IMR-90 (cell line): ENCODE measurements at places on chromosomes 11 and 22.
A peak's percentile ranks its signal among the peaks of the same experiment; 100 is the strongest.

DNA sequence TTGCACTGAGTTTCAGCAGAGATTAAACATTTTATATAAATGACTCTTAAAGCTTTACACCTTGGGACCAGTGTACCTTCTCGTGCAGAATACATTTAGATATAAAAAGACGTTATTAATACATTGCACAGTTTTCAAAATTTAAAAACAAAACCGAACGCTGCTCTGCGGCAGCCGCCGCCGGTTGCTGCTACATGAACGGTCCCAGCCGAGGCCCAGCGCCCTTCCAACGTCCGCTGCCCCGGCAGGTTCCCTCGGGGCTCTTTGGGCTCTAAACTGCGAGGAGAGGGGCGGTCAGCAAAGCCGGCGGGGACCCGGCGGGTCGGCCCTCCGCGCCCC lies 2.0 kb downstream of the CDKN1C start:
- H3K27me3 ChIP-seq = peaks cover 2% of the 10 kb centered on the region; the same call in 1 of the 2 replicates
- peaks cover 7% of the 10 kb centered on the region; the same call in 1 of the 2 replicates for H3K36me3 ChIP-seq
- no peak for DNase-seq
- H3K4me1 ChIP-seq = peaks cover 6% of the 10 kb centered on the region; the same call in 1 of the 2 replicates

DNA sequence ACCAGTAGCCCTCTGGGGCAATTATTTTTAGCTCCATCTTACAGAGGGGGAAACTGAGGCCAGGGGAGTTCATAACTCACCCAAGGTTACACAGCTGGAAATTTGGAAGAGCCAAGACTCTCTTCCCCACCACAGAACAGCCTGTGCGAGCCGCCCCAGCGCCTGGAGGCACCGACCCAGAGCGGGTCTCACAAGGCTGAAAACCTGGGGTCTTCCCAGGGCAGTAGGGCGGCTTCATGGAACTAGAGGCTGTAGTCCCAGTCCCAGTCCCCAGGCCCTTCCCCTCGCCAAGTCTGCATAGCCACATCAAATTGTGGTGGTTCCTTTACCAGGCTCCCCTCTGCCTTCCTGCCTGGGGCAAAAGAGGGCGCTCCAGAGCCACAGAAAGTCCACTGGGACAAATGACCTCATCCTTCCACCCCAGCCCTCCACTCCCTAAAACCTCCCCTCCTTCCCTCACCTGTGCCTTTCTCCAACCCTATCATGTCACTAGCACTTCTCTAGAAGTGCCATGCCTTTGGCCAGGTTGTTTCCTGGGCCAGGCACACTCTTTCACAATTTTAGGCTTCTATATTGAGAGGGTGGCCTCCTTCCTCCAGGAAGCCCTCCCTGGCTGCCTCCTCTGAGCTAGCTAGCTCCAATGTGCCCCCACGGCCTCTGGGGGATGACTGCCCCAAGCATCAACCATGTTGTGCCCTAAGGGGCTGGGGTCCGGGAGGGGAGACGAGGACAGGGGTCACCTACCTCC lies 15.2 kb upstream of the CDC42EP1 start:
- H3K4me3 ChIP-seq = no peak overlapping the region
- no peaks in the 10 kb centered on the region for H3K36me3 ChIP-seq
- no peaks in the 10 kb centered on the region for H3K27me3 ChIP-seq
- H3K4me1 ChIP-seq = peaks cover 30% of the 10 kb centered on the region

GRCh38 chr22:20957102-20957682 lies 9.9 kb upstream of the AIFM3 start:
- no peak overlapping the region; the same call in 1 of the 2 replicates for H3K27ac ChIP-seq
- DNase-seq = no peak
- H3K4me1 ChIP-seq = peaks cover 6% of the 10 kb centered on the region; the same call in 1 of the 2 replicates
- peak overlapping the region; percentile 51 for H3K4me3 ChIP-seq
- peaks cover 17% of the 10 kb centered on the region for H3K36me3 ChIP-seq
- no peaks in the 10 kb centered on the region for H3K27me3 ChIP-seq

GRCh38 chr11:131814108-131814507 lies 443.7 kb downstream of the NTM start:
- H3K36me3 ChIP-seq = no peaks in the 10 kb centered on the region
- H3K4me3 ChIP-seq = no peak overlapping the region
- peaks cover 45% of the 10 kb centered on the region for H3K27me3 ChIP-seq
- H3K27ac ChIP-seq = no peak overlapping the region
- DNase-seq = no peak

- no peak for DNase-seq
- no peak overlapping the region for H3K27ac ChIP-seq
- H3K27me3 ChIP-seq = peaks cover 16% of the 10 kb centered on the region
- H3K36me3 ChIP-seq = no peaks in the 10 kb centered on the region
- H3K4me1 ChIP-seq = no peaks in the 10 kb centered on the region
These were observed 57.5 kb upstream of the LMO2 start for GRCh38 chr11:33949252-33949913.

DNA sequence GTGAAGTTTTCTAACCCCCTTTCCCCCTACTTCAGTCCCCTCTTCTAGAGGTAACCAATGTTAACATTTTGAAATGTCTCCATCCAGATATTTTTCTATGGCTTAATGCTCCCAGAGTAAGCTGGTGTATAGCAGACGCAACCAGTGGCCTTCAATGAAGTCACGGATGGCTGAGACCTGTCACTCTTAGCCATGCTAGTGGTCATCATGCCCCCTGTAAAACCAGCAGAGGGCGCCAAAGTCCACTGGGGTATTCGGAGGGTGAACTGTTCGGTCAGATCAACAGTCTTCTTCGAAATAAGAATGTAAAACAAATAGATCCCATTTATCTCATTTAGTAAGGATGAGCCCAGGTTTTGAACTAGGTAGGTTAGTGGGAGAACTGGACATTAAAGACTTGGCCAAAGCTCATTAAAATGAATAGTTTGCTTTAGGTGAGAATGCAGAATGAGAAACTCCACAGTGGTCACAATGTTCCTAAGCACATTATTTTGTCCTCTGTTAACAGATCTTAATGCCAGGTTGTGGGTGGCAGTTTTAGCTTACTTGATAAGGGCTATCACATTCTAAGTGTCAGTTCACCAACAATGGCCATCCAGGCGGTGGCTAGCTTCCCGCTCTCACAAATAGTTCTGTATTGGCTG lies 8.6 kb upstream of the MMP8 start:
- no peak overlapping the region for H3K27ac ChIP-seq
- no peak overlapping the region for H3K4me3 ChIP-seq
- peak; percentile 47 for DNase-seq
- H3K4me1 ChIP-seq = peaks cover 8% of the 10 kb centered on the region
- peaks cover 16% of the 10 kb centered on the region for H3K27me3 ChIP-seq

GRCh38 chr11:77471558-77472193 lies 2.2 kb downstream of the PAK1 start:
- H3K27me3 ChIP-seq = peaks cover 50% of the 10 kb centered on the region
- no peak overlapping the region for H3K4me3 ChIP-seq
- no peak overlapping the region for H3K27ac ChIP-seq
- H3K4me1 ChIP-seq = no peaks in the 10 kb centered on the region
